Esophagus squamous epithelium (tissue), 5 donors: ENCODE measurements at places on chromosomes 6 and 20.

- DNase-seq, result no peak
Measured at GRCh38 chr6:156391061-156391672, 386.0 kb upstream of the ARID1B start.

GRCh38 chr20:49775229-49775693 lies 37.4 kb upstream of the SLC9A8 start:
- DNase-seq, result no peak

DNA sequence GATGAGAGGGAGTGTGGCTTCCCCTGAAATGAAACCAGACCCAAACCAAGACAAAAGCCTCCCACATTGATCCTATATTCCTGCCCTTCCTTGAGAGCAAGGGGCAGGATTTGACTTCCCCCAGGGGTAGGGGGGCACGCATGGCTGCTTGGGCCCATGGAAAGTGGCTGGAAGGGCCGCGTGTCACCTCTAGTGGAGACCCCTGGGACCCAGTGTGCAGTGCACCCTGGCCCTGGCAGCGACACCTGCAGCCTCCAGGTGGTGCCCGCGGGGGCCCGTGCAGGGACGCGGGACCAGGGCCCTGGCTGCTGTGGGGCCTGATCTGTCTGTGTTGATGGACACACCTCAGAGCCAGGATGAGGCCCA lies 18.0 kb upstream of the SLCO4A1 start:
- DNase-seq, result no peak

- DNase-seq, result no peak
Measured at GRCh38 chr6:78513856-78514255, 353.5 kb upstream of the IRAK1BP1 start.

DNA sequence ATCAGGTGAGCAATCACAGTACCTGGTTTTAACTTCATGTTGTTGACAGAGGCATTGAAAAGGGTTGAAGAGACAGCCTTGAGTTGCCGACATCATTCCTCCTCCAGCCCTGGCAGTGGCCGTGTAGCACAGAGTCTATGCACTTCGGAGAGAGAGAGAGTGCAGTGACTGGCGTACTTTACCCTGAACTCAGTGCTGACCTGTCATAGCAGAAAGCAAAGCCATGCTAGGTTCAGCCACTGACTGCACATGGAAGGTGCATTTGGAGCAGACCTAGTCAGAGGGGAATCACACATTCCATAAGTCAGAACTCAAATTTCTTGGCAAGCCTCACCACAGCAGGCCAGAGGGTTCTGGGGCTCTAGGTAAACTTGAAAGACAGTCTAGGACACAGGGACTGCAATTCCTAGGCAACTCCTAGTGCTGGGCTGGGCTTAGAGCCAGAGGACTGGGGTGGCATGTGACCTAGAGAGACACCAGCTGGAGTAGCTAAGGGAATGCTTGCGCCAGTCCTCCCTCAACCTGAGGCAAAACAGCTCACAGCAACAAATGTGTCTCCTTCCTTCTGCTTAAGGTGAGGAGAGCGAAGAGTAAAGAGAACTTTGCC lies 69.1 kb downstream of the ELOVL4 start:
- no peak for DNase-seq

DNA sequence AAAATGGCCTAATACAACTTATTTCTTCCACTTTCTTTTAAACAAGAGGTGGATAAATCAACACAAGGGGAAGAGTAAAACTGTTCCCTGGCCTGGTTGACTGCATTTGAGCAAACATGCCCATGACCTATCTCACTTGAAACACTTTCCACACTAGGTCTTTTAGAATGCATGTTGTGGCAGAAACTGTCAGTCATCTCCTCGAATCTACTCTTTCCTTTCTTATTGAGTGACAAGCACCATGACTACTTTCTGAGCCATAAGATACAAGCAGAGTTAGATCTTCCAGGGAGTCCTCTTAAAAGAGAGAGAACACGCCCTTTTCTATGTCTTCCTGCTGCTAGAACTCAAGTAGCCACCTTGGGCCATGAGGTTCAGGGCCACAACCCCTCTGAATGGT lies 66.5 kb downstream of the PTPRT start:
- DNase-seq, result no peak

DNA sequence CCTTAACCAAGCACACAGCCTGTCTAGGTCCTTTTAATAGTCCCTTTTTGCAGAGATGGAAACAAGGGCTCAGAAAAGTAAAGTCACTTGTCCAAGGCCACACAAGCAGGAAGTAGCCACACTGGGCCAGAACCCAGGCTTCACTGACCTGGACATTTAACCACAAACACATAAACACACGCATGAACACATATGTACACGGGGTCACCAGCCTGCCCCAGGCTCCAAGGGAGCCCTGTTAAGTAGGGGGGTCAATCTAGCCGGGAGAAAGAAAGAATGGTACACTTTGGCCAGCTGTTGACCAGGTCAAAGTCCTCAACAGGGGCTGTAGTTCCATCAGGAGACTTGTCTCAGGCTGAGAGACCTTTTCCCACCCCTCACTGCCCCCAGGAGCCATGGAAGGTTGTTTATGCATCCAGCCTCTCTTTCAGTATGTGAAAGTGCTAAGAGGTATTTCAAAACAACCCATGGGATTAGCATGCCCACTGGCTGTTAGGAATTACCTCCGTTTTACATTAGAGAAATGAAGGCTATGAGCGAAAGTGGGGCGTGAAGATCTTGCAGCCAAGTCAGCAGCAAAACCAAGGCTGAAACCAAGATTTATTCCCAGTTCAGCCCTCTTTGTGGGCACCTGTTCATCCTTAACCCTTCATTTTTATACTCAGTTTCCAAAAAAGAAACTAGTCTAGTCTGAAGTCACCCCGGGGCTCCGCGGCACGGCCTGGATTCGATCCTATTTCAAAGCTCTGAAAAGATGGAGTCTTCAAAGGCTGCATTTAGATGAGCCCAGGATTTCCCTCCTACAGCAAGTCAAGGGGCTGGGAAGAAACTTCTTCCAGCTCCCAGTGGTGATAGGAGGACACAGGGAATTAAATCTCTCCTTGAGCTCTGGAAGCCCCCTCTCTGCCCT lies 9.8 kb downstream of the SDC4 start:
- DNase-seq, result no peak

DNA sequence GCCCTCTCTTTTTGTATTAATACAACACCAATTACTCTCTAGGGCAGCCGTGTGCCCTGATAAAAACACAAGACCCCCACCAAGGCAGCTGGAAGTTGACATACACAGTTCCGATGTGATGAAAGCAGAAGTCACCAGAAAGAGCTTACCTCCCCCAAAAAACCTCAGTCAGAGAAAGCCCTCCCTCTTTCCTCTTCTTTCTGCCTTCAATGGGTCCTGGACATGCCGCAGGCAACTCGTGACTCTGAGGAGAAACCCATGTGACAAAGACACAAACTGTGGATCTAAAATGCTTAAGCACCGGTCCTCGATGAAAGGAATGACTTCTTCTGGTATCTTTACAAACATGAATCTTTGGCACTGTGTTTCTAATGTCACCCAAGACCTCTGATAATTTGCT lies 117.7 kb upstream of the CCDC28A start:
- no peak for DNase-seq

DNA sequence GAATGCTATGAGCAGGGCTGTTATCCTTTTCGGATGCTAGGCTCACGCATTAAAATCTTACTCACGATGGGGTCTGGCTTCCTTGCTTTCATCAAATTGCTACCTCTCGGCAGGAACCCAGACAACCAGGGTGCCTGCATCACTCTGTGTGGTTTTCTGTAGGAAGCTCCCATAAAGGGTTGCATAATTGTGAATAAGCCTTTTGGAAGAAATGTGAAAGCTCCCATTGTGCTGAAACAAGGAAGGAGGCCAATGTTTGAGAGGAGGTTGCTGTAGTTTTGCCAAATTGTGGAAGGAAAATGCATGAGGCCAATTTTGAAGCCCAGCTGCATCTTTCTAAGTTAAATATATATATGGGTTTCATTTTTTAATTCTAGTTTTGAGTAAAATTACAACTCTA lies 615.5 kb downstream of the C6orf118 start:
- no peak for DNase-seq

DNA sequence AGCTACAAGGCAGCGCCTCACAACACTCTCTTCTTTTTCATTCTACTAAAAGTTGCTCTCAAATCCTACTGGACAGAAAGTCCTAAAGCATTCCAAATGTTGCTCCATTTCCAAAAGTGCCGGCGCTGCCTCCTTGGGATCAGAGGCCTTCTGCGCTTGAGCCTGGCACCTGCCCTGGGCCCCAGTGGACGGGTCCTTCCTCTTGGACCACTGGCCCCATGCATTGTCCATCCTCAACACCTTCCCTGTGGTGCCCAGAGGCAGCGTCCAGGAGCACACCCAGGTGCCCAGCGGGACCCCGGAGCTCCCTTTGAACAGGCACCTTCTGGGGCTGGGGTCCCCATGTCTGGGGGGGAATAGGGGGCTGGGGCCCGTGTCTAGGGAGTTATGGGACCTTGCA lies 205.2 kb downstream of the ERMARD start:
- DNase-seq, result no peak

- DNase-seq, result no peak
Measured at GRCh38 chr20:11032611-11033010, 358.8 kb upstream of the JAG1 start.

DNA sequence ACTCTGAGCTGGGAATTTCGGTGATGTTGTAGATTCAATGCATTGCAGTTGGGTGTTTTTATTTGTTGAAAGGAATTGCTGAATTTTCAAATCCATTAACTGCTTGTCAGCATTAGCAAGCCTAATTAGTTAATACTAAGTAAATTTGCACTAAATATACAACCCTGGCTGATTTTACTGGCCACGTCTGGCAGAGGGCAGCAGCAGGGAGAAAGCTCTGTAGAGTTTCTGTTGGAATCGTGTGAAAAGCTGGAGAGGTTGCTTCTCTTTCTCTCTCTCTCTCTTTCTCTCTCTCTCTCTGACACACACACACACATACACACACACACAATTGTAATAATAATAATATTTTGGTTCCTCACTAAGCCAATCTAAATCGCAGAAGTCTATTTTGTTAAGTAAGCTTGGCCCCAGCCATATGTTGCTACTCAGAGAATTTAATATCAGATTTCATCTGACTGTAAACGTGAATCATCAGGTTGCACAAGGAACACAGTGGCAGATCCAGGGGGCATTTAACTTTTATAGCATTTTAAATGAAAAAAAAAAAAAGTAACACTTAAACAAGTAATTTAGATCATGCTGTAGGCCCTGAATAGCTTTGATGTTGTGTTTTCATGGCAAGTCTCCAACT lies 289.5 kb downstream of the ESR1 start:
- DNase-seq, result no peak

GRCh38 chr6:2755456-2755855 lies 4.7 kb upstream of the MYLK4 start:
- no peak for DNase-seq
